ENCODE measurements at places on chromosomes 2 and 18.

DNA sequence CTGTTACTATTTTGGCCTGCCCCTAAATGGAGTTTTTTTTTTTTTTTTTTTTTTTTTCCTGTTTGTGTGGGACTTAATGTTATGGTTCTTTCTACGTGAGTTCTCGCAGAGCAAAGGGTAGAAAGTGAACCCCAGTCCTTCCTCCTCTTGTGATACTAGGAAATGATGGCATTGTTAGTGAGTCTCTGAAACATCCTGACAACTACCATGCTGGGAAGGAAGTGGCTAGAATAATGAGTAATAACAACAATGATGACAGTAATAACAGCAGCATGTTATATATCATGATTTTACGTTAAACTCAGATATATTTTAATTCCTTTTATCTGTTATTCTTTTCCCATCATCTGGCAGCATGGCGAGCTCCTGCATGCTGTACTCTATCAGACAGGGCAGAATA is 216.2 kb upstream of the LINC00305 start:
- no peak for DNase-seq

DNA sequence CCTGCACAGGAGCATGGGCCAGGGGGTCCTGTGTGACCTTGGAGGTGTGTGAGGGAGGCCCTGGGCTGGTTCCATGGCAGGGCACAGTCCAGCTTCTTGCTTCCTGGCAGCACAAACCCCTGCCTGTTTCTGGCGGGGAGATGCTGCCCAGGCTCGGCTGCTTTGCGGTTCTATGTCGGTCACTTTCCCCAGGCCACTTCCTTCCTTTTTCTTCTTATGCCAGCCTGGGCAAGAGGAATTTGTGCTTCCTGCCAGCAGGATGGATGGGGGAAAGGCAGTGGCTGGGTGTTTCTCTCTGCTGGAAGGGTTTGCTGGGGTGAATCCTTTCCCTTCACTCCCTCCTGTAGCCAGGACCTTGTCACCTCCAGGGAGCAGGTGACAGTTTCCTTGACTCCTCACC is 24.3 kb downstream of the ASAP2 start:
- no peak for DNase-seq

DNA sequence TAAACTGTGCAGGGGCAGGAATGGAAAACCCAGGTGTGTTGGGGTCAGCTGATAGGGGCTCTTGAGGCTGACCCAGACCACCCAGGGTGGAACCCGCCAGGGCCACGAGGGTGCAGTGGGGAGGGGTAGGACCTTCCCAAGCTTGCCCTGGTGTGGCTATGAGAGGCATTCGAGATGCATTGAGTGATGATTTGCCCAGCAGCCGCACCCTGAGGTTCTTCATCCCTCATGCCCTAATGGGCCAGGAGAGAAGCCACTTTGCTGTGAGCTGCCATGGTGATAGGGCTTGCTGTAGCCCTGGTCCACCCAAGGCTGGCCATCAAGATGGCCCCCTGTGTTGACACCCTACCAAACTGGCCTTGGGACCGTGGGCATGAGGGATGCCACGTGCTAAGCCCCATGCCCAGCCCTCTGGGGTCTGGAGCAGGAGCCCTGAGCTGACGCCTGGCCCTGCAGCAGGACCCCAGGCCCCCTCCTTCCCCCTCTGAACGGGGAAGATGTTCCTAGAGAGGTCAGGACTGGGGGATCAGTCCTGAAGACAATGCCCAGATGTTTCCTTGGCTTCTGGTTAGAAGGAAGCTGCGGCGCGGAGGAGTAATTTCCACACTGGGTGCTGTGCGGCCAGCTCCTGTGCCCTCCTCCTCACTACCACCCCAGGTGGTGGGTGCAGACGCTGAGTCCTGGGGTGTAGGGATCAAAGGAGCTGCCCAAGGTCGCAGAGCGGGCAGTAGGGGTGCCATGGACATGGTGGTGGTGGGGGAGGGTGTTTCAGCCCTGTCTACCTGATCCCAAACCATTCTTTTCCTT is 122.5 kb upstream of the HDAC4 start:
- DNase-seq, result no peak

DNA sequence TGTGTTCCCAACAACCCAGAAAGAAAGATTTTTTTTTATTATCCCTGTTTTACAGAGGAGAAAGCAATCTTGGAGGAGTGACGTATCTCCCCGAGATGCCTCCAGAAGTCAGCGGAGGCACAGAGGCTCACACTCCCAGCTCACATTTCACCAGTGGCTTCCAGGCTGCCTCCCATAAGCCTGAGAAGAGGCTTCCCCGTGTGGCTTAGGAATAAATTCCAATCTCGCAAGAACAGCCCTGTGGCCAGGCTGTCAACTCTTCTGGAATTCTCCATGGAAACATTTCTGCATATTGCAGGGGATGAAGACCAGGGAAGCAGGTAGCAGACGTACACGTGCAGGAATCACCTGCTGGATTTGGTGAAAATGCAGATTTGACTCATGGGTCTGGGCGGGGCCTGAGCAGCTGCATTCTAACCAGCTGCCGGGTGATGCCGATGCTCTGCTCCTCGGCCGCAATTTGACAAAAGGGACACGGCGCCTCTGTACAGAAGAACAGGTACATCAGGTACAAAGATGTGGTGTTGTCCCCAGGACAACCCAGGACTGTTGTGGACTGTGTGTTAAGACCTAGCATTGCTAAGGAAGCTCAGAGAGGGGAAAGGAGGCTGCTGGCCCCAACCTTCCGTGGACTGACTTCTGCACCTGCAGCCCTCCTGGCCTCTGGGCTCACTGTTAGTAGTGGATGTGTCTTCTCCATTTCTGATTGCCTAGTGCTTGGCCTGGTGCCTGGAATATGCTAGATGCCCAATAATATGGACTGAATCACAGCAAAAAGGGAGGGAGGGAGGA is 114.2 kb upstream of the ID2 start:
- DNase-seq, result no peak

DNA sequence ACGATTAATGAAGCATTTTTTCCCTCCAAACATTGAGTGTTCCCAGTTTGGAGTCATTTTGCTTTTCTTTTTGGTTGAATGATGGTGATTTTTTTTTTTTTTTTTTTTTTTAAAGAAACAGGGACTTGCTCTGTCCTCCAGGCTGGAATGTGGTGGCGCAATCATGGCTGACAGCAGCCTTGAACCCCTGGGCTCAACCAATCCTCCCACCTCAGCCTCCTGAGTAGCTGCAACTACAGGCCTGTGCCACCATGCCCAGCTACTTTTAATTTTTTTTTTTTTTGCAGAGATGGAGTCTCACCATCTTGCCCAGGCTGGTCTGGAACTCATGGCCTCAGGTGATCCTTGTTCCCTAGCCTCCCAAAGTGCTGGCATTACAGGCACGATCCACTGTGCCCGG is 46.2 kb downstream of the IMPA2 start:
- no peak for DNase-seq

DNA sequence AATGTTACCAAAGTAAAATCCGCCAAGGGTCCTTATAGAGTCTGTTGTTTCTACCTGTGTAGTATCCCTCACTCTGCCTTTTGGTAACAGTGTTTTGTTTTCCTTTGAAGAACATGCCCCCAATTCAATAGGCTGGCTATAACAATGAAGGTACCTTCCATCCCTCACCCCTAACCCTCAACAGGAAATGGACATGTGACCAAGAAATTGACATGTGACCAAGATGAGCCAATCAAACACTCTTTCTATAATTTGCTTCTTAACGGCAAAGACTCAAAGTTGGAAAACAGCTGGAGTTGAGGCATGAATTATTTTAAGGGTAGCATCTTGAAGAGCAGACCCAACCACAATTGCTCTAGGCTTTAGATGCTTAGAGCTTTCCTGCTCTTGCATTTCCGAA is 5.4 kb upstream of the MREG start:
- DNase-seq, result no peak

DNA sequence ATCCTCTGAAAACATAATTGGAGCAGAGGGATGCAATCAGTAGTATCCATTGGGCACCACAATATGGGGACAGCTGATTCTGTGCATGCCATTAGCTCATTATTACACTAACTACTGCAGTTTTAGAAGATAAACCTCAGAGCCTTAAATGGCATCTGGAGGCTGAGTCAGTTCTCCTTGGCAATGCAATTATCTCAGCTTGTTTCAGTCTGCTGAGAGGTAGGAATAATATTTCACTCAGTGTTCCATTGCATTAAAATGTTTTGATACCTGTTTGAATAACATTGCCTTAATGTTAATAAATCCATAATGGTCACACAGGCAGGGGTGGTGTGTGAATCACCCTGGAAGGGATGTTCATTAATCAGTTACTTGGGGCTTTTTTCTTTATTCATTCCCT is 309.6 kb downstream of the LRRTM1 start:
- DNase-seq, result no peak

DNA sequence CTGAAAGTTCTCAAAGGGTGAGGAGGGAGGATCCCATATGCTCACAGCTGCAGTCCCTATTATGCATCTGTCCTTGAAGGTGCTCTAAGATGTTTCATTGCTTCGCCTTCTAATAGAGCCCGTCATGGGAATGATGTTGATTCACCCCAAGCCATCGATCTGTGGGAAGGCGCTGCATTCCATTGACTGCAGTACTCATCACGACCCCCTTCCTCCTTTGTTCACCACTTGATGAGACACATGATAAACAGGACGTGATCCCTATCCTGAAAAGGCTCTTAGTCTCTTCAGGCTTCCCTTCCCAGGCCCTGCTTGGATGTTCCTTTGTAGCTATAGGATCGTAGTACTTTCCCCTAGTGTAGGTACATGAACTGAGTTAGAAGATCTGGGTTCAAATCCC is 181.8 kb downstream of the AGPS start:
- DNase-seq, result no peak

DNA sequence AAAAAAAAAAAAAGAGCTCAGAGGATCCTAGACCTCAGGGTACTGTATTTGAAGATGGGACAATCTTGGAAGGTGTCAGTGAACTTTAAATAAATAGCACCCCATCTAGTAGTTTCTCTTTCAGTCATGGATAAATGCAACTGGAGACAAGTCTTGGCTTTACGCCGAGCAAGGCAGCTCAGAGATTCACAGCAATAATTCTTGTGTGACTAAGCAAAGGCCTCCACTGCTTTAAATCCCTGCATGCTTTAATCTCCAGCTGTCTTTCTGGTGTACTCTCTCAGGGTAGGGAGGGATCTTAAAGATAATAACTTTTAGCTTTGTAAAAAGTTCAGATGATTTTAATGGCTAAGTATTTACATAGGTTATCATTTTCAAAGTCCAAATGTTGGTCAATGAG is 36.3 kb downstream of the NRXN1 start:
- no peak for DNase-seq

- DNase-seq, result no peak
Measured at GRCh38 chr18:73168236-73168635, 300.4 kb upstream of the NETO1 start.

GRCh38 chr18:72566290-72566689 is 22.1 kb upstream of the CBLN2 start:
- DNase-seq, result no peak

GRCh38 chr2:43219383-43220228 is 6.8 kb downstream of the ZFP36L2 start:
- DNase-seq, result peak; percentile 78

DNA sequence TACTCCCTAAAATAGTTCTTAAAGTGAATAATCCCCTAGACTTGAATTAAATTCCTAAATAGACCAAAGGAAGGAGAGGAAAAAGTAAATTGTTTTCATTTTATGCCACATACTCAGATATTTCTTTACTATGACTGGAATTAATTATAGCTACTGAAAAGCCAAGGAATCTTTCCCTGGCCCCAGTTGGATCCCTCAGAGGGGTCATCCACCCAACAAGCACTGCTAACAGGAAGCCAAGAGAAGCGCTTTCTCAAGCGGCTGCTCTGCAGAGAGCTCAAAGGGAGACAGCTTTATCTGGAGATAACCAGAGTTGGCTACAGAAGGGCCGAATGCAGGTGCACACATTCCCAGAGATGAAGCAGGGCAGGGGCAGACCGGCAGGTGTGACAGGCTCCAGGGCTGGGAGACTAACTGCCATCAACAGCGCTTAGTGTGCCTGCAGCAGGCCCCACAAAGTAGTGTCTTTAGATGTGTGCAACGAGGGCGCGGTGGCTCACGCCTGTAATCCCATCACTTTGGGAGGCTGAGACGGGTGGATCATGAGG is 51.1 kb downstream of the POLR1A start:
- DNase-seq, result no peak

DNA sequence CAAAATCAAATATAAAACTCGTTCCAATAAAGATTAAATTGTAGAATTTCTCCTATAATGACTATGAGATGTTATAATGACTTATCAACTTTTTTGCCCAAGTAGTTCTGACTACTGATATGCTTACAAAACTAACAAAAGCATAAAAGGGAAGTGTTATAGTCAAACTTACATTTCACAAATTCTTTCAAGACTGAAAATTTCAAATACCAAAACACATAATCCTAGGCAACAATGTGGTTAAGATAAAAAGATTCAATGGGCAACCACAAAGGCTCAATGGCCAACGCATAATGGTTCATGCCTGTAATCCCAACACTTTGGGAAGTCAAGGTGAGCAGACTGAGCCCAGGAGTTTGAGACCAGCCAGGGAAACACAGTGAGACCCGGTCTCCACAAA is 135.7 kb downstream of the USP34 start:
- no peak for DNase-seq

DNA sequence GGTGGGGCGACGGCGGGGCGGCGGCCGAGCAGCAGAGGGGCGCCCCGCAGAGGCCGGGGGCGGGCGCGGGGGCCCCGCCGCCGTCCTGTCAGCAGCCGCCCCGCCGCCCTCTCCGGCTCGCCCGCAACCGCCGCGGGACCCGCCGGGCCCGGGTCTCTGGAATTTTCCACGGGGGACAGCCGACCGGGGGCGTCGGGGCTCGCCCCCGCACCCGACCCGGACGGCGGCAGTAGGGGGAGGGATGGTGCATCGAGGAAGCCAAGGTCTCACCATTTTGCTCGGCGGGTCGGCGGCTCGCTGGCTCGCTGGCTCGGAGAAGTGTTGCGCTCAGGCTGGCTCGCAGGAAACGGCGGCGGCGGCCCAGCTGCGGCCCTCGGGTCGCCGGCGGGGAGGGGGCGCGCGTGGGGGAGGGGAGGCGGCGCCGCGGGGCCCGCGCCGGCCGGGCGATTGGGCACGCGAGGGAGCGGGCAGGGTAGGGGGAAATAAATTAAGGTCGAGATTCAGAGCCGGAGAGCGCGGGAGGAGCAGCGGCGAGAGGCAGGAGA is 405 bp downstream of the PPP3R1 start:
- peak; percentile 50 for DNase-seq

All from activated naive CD8-positive, alpha-beta T cell treated with anti-CD3 and anti-CD28 coated beads for 36 hours (primary cell).